ENCODE measurements at places on chromosomes 7 and 10.

DNA sequence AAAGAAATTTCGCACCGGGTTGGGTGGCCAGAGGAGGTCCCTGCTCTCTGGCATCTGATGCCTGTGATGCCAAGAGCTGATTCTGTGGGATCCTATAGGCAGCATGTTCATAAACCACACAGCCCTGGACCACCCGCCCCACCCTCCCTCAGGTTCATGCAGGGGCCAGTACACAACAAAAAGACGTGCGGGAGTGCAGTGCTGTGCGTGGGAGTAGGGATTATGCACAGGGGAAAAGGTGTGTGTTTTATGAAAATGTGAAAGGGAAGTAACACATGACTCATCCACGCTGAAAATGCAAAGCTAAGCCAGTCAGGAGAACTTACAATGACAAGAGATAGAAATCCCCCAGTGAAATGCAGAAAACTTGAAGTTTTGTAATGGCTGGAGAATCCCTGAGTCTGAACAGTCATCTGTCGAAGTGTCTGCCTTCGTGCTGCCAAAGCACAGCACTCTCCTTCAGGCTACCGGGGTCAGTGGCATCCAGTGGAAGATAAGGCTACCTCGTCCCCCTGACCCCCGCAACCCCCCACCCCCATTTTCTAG, 1.1 kb downstream of the KIAA1217 start:
- DNase-seq = peak; percentile 12

DNA sequence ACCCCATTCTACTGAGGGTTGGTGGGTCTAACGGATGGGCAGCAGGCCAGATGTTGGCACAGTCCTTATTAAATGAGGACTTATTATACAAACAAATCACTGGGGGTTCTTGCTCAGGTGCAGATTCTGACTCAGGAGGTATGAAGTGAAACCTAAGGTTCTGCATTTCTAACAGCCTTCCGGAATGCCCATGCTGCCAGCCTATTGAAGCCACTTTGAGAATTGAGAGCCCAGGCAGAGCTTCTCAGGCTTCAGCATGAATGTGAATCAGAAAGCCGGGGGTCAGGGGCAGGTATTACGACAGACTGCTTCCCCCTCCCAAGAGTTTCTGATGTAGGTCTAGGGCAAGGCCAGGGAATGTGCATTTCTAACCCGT, 34.1 kb upstream of the NPFFR1 start:
- no peak for DNase-seq

GRCh38 chr10:112793202-112793921, 156.7 kb upstream of the TCF7L2 start:
- DNase-seq = no peak

DNA sequence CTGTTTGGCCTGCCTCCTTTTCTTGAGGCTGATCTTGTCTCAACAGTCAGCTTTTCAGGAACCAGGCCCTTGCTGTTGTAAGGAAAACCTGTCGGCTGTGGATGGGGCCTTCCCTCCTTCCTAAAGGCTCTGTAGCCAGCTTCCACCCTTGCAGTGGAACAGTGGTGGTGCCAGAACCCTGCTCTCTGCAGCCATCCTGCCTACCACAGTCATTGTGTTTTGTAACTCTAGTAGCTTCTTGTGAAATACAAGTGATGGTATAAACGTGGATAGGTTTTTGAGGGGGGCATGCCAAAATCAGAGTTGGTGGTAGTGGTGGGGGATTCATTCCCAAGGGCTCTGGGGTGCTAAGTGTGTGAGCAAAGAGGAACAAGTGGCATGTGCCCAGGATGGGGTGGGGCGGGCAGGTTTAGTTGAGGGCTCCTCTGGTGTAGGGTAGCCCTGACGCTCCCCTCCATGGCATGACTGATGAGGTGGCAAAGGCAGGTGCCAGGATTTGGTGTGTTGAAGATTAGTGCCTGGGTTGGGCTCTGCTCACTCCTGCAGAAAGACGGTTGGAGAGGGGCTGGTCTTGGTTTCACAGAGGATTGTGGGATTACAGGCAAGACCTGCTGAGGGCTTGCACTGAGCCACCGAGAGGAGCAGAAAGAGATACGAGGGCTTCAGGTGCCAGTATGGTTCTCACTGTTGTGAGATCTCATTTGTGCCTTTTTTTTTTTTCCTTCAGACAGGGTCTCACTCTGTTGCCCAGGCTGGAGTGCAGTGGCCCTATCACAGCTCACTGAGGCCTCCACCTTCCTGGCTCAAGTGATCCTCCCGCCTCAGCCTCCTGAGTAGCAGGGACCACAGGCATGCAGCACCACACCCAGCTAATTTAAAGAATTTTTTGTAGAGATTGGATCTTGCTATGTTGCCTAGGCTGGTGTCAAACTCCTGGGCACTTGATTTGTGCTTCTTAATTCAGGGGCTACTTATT, 7.4 kb downstream of the TSPAN14 start:
- no peak for DNase-seq

GRCh38 chr10:63553473-63553872, 32.3 kb downstream of the REEP3 start:
- no peak for DNase-seq

GRCh38 chr10:127834221-127834620, 58.5 kb downstream of the CLRN3 start:
- DNase-seq = no peak

DNA sequence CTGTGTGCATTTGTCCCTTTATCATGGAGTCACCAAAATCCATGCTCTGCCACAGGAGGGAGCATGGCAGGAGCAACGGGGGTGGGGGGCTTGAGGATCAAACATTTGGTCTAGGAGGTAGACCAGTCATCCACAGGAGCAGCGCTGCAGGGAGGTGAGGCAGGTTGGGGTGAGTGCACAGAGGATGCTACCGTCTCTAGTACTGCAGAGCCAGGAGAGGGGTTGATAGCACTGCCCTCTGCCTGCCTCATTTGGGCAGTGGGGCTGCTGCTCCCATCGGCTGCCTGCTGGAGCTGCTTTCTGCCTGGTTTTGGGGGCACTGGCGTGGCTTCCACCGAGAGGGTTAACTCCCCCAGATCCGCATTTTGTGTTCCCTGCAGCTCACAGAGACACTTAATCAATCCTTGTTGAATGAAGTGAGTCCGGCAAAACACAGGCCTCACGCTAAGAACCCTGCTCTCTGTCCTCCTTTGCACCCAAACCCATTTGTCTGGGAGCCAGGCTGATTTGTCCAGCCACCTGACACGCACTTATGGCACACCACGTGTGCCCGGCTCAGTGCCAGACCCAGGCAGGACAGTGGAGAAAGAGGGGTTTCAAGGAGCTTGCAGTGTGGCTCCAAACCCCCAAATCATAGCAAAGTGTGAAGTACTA, 527.1 kb upstream of the FOXK1 start:
- DNase-seq = no peak

DNA sequence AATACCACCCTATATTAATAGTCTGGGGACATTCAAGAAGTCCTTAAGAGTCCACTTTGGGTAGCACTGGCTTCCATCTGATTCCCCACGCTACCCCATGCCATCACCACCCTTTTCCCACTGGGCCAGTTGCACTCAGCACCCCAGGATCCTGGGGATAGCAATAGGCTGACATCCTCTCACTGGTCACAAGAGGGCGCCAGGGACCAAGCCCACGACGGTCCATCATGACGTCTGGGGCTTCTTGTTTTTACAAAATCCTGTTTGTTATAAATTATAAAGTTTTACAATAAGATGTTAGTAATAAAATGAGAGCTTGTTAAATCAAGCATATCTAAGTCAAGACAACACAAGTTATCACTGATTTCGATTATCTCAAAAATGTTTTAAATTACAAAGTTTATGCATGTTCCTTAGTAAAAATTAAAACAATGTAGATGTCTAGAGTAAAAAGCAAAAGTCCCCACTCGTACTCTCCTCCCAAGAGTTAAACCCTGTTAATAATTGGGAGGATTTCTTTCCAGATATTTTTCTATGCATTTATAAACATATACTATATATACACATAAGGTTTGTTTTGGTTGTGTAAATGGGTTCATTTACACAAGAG, 15.4 kb downstream of the GPNMB start:
- peak; percentile 27 for DNase-seq

- DNase-seq = no peak
Observed at GRCh38 chr10:48389272-48389671, 82.8 kb downstream of the MAPK8 start.

DNA sequence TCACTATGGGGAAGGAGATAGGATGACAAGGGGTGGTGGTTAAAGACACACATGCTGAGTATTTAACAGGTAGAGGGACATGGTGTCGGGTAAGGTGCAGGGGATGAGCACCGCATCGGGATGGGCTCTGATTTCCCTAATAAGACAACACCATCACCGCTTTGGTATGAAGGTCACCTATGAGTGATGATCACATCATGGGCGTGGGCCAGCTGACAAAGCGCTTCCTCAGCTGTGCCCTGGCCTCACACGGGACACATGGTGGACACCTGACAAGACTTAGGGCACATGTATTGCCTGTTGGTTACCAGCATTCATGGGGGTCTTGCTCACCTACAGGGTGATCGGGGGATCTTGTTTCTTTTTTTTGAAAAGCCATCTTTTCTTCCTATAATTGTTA, 12.8 kb downstream of the C7orf57 start:
- DNase-seq = no peak

DNA sequence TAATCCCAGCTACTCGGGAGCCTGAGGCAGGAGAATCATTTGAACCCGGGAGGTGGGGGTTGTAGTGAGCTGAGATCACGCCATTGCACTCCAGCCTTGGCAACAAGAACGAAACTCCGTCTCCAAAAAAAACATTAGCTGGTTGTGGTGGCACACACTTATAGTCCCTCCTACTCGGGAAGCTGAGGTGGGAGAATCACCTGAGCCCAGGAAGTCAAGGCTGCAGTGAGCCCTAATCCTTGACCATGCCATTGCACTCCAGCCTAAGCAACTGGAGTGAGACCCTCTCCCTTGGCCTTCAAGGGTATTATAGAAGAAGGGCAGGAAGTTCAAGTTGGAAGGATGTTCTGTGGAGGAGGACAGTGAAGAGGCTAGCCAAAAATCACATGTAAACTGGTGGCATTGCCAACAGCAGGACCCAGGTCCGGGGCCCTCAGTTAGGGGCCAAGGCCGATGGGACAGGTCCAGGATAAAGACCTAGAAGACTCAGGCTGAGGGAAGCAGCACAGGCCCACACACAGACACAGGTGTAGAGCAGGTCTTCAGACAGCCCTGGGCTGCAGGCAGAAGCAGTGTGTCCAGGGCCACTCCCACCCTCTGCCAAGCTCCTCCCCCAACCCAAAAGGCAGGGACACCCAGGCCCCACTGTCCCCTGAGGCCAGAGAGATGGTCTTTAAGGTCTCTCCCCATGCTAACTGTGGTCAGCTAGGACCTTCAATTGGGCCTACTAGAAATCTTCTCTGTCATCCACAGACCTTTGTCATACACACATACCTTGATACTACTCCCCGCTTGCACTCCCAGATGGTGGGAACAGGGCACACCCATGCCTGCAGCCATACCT, 8.4 kb upstream of the SAMD8 start:
- no peak for DNase-seq

DNA sequence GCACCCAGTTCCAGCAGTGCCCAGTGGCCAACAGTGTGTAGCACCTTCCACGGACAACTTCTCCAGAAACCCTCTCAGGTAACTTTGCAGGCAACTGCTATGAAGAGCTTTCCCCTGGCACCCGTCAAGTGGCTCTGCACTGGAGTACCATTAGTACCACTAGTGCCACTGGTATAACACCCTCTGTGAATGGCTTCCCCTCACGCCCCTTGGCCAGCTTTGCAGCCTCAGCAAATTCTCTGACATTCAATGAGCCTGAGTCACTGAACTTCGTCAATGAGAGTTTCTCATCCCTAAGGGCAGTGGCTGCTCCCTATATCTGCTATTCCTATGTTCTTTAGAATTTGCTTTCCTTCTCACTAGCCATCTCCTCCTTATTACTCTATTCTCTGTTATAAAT, 7.6 kb upstream of the HERPUD2 start:
- DNase-seq = no peak

GRCh38 chr10:58994226-58995057, 182.0 kb upstream of the PHYHIPL start:
- DNase-seq = no peak

GRCh38 chr10:79350407-79351154, 3.3 kb downstream of the PPIF start:
- DNase-seq = no peak

GRCh38 chr10:117477211-117477947, 65.2 kb upstream of the EMX2 start:
- DNase-seq = no peak

DNA sequence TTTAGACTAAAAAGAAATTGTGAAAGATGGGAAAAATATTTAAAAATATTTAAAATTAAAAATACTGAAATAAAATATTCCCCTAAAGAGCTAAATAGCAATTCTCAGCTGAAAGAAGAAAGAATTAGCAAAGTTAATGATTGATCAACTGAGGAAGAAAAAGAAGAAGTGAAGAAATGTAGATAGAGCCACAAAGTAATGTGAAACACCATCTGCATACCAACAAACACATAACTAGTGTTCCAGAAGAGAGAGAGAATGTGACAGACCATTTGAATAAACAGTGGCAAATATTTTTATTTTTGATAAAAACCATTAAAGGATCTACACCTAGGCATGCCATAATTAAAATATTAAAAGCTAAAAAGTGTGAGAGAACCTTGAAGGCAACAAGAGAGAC, 784.5 kb upstream of the ZWINT start:
- DNase-seq = no peak

DNA sequence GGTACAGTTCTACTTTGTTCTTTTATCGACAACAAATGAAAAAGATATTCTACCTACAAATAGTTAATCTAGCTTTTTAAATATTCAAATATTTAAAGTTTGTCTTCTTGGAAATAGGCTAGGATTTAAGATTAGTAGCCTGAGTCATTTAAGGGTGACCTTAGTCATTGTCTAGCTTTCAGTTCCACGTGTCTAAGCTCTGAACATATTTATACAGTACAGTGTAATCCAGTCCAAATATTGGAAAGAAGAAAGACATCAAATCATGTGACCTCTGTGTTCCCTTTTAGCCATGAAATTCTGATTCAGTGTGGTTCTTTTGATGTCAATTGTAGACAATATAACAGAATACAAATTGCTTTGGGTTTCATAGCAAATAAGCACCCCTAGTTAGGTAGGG, 121.1 kb downstream of the MALRD1 start:
- peak; percentile 11 for DNase-seq

DNA sequence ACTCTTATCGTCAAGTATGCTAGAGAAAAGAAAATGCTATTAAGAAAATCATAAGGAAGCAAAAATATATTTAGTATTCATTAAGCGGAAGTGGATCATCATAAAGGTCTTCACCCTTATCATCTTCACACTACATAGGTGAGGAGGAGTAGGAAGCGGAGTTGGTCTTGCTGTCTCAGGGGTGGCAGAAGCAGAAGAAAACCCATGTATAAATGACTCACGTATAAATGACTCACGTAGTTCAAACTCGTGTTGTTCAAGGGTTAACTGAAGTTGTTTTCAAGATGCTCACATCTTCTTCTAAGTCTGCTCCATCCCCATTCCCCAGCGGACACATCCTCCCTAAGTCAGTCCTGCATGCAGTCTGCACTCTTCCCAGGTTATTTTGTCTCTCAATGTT, 72.4 kb downstream of the SFMBT2 start:
- DNase-seq = no peak

Data from brain (organoid and tissue), 16 donors.